Activated T-helper 9 cell treated with anti-CD3 and anti-CD28 coated beads, Interleukin-2, amount 50 U/mL, for 16 hours (primary cell): ENCODE measurements at places on chromosomes 16 and 17.

DNA sequence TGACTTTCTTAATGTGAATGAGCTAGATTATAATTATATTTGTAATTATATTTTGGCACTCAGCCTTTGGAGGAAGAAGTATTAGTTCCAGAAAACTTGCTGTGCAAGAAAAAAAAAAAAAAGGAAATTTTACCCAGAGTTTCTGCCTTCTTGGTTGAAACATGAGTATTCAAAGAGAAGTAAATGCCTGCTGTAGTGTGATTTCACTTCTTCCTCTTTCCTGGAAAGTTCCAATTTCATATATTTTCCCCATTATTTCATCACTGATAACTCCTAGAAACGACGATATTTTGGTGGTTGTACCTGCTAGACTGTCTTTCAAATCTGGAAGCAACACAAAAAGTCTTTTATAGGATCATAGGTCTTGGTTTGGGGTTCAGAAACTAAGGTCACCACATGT lies 20.4 kb upstream of the MPHOSPH6 start:
- DNase-seq = no peak

GRCh38 chr17:61351745-61352407 lies 47.8 kb upstream of the TBX2 start:
- no peak for DNase-seq

GRCh38 chr17:43545383-43545632 lies 832 bp downstream of the ETV4 start:
- DNase-seq = peak; percentile 4

GRCh38 chr16:17835118-17835876 lies 364.5 kb upstream of the XYLT1 start:
- no peak for DNase-seq

DNA sequence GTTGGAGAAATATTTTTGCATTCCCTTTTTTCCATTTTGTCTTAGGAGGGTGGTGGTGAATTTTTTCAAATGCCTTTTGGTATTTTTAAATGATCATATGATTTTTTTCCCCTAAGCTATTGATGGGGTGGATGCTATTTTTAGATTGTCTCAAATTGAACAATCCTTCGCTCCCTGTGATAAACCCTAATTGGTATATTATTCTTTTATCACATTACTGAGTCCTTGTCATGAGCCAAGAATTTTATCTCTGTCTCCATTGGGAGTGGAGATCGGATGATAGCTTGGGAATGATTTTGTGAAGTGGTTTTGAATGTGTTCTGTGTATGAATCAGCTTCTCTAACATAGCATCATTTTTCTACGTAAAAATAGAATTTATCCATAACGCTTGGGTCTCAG lies 15.4 kb downstream of the NECAB2 start:
- no peak for DNase-seq

DNA sequence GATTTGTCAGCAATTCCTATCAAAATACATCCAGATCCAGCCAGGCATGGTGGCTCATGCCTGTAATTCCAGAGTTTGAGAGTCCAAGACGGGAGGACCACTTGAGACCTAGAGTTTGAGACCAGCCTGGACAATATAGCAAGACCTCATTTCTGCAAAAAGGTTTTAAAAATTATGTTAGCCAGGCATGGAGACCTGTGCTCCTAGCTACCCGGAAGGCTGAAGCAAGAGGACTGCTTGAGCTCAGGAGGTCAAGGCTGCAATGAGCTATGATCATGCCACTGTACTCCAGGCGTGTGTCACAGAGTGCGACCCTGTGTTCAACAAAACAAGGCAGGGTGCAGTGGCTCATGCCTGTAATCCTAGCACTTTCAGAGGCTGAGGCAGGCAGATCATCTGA lies 215.2 kb downstream of the CPPED1 start:
- no peak for DNase-seq

- no peak for DNase-seq
Observed at GRCh38 chr17:43983515-43984411, 20.7 kb upstream of the NAGS start.

DNA sequence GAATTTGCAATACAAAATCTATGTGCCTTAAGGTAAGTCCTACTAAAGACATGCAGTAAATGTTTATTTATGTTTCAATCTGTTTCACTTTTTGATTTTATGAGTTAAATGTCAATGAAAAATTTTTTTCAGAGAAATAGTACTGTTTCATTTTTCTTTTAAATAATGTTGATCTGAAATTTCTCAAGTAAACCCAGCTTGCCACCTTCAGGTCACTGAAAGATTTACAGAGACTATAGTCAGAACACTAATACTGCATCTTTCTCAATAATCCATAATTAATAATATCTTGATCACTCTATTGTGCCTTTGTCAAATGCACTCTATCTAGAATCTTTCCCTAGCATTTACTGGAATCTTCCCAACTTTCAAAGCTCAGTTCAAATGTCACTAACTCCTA lies 6.5 kb upstream of the DHX40 start:
- DNase-seq = no peak

DNA sequence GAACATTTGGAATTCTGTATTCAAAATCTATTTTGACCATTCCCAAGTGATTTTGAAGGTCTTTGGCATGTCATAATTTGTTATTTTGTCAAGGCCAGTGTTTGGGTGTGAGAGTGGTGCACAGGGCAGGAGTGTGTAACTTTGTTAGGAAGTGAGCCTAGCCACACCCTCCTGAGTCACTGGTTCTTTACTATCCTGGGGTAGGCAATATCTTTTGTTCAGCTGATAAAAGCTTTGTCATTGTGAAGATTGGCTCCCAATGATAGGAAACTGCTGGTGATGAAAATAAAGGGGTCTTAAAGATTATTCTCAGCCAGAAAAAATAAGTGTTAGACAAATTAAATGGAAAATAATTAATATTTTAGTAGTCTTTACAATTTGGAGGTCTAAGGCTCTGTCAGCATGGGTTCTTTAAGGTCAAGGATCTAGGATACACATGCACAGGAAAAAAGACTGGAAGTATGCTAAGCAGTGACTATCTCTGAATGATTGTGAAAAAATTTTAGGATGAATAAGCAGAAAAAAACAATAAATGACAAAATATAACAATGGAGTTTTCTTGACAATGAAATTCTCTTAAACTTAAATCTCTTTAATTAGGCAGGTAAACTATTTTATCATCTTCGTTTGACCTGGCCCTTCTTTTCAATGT lies 5.1 kb downstream of the UBN1 start:
- DNase-seq = no peak
